ENCODE measurements at places on chromosomes 3 and 15.
A peak's percentile ranks its signal among the peaks of the same experiment; 100 is the strongest.

DNA sequence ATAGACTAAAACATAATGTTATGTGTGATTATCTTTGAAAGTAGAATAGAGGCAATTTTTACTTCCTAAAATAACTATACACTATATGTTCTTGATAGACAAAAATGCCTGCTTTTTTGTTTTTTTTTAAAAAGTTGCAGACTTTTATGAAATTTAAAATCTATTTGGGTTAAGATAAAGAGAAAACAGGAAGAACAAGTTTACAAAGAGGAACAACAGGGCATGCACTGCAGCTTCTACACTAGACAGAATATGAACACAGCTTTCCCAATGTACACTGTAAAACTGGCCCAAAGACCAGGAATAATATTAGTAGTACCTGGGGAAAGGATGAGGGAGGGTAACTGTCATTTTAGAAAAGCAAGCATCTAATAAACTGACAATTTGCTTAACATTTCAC is 53.7 kb downstream of the NR1I2 start:
- DNase-seq, result no peak

GRCh38 chr3:197151580-197151979 is 122.0 kb upstream of the MELTF start:
- DNase-seq, result no peak

- no peak for DNase-seq
Observed at GRCh38 chr3:152039887-152040286, 166.4 kb downstream of the SUCNR1 start.

DNA sequence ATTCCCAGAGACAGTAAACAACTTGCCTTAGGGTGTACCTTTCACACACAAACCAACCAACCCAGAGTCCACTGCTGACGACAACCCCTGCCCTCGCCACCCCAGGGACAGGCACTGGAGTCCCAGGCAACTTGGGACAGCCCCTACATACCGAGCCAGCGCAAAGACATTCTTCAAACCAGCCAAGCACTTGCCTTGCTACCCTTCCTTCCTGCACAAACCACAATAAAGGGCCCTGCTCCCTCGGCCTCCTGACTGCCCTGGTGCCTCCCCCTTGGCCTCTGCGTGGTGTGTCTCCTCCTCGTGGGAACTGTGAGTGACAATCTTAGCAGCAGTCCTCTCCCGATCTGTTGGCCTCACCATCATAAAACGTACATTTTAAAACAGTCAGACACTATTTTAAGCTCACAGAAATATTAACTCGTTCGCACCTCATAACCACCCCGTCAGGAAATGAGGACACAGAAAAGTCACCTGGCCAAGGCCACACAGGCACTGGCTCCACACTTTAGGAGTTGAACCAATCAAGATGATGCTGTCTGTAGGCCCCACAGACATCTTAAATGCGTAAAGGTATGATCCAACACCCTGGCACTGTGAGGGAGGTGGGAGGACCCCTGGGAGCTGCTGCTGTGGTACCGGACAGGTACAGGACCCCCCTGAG is 113.8 kb downstream of the ADCY5 start:
- DNase-seq, result no peak

DNA sequence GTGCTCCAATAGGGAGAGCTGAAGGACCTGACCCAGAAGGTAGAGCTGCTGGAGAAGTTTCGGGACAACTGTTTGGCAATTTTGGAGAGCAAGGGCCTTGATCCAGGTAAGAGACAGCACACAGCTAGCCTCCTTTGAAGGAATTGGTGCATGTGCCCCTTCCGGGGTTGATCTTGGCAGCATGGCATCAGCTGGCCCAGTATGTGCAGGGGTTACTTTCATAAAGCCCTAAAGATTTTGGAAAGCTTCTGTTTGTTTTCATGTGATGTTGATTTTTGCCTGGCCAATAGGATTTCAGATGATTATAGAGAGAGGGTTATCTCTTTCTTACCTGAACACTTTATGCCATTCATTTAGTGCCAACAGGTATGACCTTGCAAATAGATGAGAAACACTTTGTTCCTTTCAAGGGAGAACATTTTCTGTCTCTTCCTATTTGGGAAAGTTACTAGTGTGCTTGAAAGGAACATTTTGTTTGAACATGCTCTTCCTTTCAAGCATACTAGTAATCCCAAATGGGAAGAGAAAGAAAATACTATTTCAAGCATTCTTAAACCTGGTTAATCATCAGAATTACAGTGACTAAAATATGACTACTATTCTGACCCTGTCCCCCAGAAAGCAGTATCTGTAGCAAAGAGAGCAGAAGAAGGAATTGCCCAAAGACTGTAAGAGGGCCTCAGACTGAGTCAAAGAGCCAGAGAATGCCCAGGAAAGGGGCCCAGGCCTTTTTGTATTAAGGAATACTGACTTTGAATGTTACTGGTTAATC is 7.5 kb downstream of the KNSTRN start:
- DNase-seq, result no peak

DNA sequence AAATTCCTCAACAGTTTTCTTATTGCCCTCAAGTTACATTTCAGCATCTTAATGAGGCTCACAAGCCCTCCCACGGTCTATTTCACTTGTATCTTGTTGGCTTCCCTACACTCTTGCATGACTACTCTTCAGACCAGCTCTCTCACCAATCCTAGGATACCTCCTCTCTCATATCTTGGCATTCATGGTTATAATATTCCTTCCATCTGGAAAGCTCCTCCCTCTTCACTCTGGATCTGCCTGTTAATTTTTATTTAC is 8.5 kb upstream of the CCDC80 start:
- DNase-seq, result no peak

- DNase-seq, result no peak
Observed at GRCh38 chr3:112030901-112031300, 3.6 kb upstream of the TMPRSS7 start.

DNA sequence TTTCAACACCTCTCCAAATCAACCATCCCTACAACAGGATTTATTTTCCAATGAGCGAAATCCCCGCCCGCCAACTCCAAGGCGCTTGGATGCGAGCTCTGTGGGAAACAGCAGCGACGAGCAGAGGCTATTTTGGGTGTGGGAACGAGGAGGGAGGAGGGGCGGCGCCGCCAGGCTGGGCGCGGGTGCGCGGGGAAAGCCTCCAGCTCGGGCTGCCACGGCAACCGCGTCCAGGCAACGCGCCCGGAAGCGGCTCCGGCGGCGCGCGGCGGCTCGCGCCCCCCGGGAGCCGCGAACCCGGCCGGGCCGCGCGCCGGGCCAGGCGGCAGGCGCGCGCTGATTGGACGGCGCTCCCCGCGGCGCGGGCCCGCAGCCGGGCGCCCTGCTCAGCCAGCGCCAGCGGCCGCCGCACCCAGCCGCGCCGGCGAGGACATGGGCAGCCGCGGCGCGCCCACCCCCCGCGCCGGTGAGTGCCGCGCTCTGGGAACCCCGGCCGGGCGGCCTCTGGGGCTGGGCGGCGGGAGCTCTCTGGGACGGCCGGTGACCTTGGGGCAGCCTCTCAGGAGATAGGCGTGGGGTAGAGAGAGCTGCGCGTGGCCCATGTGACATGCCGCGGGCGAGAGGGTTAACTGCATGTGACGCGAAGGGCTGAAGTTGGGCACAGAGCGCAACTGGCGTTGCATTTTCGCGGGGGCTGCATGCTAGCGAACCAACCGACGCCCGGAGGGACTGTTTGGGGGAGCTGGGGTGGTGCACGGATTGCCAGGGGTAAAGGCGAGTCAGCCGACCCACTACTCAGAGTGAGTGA is at the start of gene FAM81A:
Gene FAM81A (plus strand): TSS at position 370 of the 808 bp plus-strand sequence. CDS start 20,441 bp downstream, outside the sequence.
- DNase-seq, result peak; percentile 75

GRCh38 chr3:73383470-73384049 is 241.2 kb downstream of the PDZRN3 start:
- no peak for DNase-seq

DNA sequence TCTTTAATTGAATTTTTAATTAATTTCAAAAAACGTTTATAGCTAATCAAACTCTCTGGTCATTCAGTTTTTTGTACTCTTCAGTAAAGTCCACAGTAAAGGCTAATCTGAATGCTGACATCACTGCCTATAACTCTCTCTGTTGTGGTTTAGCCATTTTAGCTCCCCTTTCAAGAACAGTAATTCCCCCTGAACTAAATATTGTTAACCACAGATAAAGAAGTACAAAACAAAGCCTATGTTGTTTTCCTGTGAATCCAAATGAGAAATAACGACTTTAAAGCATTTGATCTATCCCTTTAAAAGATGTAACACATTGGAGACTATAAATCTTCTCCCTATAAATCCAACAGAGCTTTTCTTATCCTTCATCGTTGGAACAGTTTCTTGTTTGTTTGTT is 94.2 kb downstream of the ZBTB20 start:
- no peak for DNase-seq
